ENCODE measurements at places on chromosomes 7 and 10.
A peak's percentile ranks its signal among the peaks of the same experiment; 100 is the strongest.

GRCh38 chr10:62461120-62461519 lies 87.0 kb downstream of the ZNF365 start:
- no peak for DNase-seq

- DNase-seq = no peak
Measured at GRCh38 chr10:44201656-44202055, 183.2 kb downstream of the CXCL12 start.

DNA sequence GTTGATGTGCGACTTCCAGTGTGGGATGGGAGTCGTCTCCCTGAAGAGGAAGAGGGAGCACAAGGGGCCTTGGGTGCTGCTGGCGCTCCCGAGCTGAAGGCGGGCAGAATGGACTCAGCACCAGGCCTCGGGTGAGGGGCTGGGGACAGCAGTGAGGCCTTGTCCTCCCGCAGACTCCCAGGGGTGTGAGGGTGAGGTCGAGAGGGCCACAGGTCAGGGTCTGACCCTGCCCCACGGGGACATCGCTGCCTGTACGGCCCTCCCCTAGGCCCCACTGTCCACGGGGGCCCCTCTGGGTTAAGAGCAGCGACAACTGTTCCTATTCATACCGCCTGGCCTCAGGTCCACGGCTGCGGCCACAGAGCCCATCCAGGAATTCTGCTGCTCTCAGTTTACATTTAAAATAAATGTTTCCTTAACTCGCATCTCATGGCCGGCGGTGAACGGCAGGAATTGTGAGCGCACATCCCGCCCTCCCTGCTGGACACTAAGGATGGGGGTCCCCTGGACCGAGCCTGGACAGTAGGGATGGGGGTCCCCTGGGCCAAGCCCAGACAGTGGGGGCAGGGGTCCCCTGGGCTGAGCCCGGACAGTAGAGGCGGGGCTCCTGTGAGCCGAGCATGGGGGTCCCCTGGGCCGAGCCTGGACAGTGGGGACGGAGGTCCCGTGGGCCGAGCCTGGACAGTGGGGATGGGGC lies 61.7 kb downstream of the PDGFA start:
- DNase-seq = no peak

DNA sequence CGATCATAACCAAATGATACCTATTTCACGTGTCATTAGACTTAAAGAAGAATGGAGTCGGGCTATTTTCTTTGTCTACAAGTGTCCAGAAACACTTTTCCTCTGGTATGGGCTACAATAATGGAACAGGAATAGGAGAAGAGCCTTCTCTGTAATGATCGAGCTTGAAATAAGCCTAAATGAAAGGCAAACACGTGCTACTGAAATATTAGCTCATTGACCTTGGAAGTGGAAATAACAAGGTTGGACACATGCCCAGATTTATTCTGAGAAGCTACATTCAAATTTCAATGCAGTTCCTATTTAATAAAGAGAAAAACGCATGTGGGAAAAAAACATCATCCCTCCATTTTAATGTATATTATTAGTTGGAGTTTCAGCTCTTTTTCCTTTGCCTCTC lies 254.7 kb upstream of the PTER start:
- DNase-seq = no peak

DNA sequence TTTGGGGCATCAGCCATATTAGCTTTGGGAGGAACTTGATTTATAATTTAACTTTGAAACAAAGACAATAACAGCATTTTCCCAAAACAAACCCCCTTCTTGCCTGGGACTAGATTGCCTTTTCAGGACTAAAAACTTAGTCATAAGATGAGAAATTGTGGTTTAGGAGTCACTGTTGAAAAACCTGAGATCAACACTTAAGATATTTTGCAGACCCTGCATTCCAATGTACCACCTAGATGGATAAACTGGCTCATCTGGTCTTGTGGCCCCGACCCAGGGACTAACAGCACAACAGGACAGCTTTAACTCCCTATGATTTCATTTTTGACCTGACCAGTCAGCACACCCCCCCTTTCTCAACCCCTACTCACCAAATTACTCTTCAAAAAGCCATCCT lies 1165.4 kb downstream of the XPNPEP1 start:
- no peak for DNase-seq

DNA sequence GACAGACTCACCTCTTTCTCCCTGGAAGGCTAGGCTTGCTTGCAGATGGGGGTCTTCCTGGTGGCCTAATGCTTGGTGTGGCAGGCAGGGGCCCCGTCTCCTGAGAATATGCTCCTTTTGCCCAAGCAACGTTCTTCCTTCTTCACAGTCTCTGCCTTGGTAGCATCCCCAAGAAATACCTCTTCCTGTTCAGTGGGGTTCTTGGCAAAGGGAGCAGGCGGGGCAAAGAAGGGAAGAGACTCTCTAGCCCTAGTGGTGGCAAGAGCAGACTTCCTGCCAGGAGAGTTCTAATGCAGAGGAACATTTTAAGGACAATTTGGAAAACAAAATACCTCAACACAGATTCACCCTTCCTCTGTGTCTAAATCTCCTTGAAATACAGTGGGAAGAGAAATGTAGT lies at the start of gene CLEC5A:
CLEC5A (minus strand) TSS at position 179 of the 400 bp plus-strand sequence. CDS start 682 bp downstream, outside the sequence.
- no peak for DNase-seq

GRCh38 chr7:151920488-151920887 lies 35.8 kb upstream of the GALNTL5 start:
- no peak for DNase-seq

- no peak for DNase-seq
Measured at GRCh38 chr10:132592790-132593383, 55.3 kb downstream of the INPP5A start.

- DNase-seq = no peak
Measured at GRCh38 chr10:133141144-133141957, 18.7 kb upstream of the KNDC1 start.

DNA sequence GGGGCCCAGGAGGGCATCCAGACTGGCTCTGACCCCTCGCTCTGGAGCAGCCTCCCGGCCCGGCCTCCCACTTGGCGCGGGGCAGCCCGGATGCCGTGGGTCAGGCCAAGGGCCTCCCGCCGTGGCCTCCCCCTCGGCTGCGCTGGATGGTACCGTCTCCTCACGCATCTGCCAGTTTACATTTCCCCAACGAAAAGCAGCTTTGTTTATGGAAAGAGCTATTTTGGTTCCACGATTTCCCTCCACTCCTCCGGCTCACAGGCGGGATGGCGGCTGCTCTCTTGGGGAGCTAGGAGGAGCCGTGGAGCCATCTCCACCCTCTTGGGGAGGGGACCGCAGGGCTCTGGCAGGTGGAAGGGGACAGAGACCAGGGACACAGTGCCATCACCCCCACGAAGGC lies 93.2 kb upstream of the MYL10 start:
- DNase-seq = no peak

- no peak for DNase-seq
Measured at GRCh38 chr10:79224263-79224949, 122.9 kb upstream of the PPIF start.

GRCh38 chr7:196283-196682 lies 3.9 kb downstream of the FAM20C start:
- DNase-seq = peak; percentile 77

- DNase-seq = no peak
Measured at GRCh38 chr10:4678023-4678950, 147.7 kb upstream of the AKR1E2 start.

DNA sequence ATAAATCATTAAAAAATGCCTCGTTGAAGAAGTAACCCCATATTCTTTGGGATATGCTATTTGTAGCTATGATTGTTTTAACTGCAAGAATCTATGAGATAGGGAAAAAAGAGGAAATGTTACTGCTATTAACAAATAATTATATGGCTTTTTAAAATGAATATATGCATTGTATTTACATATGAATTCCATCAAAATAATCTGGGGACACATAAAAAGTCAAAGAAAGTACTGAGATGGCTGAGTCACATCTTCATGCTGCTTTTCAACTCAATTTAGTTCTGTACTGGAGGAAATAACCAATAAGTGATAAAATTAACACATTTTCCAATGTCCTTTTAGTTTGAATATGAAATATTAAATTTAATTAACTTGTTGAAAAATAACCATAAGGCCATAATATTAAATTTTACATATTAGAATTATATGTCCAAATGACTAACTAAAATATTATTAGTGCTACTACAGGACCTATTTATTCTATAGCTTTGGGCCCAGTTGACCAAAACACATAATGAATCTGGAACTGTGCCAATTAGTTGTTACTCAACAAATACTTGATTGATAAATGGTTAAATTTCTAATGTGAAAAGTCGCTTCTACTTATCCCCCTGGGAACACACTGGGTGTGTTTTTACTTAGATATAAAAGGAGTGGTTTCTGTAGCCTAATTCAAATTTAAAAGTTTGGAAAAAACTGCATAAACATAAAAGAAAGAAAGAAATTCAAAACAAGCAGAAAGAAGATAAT lies 214.6 kb upstream of the PFKP start:
- no peak for DNase-seq

DNA sequence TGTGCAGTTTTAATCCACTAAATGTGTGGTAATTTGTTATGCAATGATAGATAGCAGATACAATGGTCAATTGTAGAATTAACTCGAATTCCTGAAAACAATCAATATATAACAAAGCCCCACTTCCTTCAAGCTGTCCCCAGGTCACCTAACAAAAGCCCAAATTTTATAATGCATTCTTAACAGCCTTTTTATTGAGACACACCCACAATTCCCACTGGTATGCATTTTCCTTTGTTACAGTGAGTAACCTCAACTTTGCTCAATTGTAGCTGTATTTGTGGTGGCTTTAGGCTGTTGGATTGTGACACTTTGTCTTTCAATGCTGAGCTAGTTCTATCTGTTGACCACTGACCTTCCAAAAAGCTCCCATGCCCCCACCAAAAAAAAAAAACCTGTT lies 279.8 kb upstream of the CACNA2D1 start:
- no peak for DNase-seq

GRCh38 chr10:97683556-97684367 lies 3.3 kb downstream of the AVPI1 start:
- no peak for DNase-seq

DNA sequence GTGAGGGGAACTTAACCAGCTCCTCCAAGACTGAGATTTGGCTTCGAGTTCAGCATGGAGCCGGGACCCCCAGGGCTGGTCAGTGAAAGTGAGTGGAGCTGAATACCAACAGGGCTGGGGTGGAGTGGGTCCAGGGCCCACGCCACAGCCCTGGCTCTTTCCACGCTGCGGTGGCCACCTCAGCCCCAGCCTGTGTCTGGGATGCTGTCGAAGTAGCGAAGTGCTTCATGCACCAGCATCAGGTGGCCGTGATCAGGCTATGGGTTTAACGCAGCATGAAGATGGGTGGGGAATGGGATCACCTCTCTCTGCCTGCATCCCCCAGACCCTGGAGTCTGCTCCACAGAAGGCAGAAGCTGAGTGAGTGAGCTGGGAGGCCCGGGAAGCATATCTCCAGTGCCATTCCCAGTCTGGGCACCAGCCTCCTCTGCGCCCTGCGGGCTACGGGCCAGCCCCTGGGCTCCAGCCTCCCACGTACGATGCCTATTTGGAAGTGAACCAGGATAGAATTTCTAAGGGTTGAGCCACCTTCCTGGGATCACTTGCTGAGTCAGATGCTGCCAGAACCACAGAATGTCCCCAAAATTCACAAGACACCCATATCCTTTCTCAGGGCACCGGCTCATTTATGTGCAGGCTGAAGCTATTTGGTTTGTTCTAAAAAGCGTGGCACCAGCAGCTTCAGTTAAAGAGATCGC lies 131.1 kb upstream of the CHST15 start:
- no peak for DNase-seq

GRCh38 chr7:93367254-93367653 lies 135.1 kb downstream of the VPS50 start:
- peak; percentile 49 for DNase-seq

DNA sequence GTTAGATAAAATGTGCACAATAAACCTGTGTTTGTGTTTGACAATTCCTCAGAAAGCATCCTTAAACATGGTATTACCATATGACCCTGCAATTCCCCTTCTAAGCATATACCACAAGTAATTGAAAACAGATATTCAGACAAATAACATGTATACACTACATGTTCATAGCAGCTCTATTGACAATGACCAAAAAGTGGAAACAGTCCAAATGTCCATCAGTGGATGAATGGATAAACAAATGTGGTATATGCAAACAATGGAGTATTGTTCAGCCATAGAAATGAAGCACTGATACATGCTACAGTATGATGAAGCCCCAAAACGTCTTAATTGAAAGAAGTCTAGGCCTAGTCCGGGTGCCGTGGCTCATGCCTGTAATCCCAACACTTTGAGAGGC lies 280.1 kb downstream of the OTUD1 start:
- no peak for DNase-seq

- no peak for DNase-seq
Measured at GRCh38 chr7:155560982-155561686, 14.8 kb upstream of the CNPY1 start.

GRCh38 chr10:120949609-120950031 lies 98.5 kb downstream of the WDR11 start:
- no peak for DNase-seq

- peak; percentile 24 for DNase-seq
Measured at GRCh38 chr7:132145466-132145865, 430.8 kb downstream of the PLXNA4 start.

GRCh38 chr7:76314042-76314721 lies 11.7 kb downstream of the HSPB1 start:
- DNase-seq = peak; percentile 83

DNA sequence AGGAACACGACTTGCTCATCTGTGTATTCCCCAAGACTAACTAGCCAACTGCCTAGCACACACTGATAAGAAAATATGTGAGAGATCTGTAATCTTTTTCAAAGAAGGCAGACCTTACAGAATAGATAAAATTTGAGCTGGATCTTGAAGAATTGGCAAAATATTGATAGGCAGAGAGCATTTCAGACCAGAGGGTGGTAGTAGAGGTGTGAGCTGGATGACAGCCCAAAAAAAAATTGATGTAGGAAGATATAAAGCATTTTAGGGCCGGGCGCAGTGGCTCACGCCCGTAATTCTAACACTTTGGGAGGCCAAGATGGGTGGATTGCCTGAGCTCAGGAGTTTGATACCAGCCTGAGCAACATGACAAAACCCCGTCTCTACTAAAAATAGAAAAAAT lies 1.2 kb upstream of the ZNF746 start:
- DNase-seq = no peak

DNA sequence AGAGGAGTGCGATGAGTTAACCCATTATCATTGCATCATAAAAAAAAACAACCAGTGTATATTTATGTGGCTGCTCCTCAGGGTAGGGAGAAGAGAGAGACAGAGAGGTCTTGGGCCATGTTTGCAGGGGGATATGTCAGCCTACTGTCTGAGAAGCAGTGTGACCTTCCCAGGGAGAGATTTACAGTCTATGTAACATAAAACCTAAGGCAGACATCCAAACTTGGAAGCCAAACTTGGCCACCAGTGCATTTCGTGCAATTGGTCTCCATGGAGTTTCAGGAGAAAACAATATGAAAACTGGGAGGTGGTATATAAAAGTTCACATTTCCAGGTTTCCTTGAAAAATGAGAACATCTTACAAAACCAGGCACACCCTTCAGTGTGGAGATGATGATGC lies 85.9 kb upstream of the CXCL12 start:
- no peak for DNase-seq

DNA sequence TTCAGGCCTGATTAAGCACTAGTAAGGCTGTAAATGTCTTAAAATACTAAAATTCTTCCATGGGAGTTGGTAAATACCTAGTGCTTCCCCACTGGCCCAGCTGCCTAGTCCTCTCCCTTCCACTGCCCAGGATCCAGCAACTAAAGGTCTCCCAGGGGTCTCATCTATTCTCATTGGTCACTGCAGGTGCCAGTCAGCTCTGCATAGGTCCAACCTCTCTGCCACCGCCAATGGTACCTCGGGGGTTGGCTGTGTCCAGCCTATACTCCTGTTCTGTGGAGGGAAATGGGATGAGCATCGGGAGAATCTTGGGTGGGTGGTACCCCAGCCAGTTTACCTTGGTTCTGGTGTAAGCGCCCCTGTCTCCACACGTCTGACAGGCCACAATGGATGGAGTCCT lies 6.1 kb upstream of the CREB5 start:
- DNase-seq = no peak

GRCh38 chr10:22285130-22285529 lies 31.1 kb upstream of the COMMD3 start:
- DNase-seq = no peak
